ENCODE measurements at places on chromosomes 1 and 21.

DNA sequence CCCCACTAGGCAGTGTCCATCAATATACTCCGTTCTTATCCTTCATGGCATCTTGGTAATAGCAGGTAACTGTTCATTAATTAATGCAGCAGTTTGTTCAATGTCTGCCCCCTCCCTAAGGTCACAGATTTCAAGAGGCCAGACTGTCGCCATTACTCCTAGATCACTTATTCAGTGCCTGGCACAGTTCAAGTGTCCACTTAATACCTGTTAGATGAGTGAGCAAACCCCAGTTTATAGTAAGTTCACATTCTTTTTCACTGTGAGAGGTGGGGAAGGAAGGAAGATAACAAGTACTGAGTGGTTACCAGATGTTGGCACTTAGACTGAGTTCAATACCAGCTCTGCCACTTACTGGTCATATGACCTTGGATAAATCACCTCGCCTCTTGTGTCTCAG, 36.4 kb downstream of the OPRD1 start:
- DNase-seq, result no peak

GRCh38 chr1:145845144-145845513, 301 bp upstream of the NUDT17 start:
- DNase-seq, result no peak

DNA sequence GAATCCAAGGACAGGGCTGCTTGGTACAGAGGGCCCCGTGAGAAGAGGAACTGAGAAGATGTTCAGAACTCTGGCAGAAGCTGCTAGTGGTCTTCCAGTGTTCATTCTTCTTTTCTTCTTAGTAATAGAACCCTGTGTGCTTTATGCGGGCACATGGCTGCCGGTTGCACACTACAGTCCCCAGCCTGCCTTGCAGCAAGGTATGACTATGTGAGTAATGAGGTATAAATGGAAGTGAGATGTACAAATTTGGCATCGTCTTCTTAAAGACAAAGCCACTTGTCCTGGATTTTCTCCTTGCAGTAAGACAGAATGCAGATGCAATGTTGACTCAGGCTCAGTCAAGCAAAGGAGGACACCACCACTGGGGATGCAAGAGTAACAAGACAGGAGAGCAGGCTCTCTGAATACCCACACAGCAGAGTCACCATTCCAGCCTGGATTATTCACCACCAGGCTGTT, 15.0 kb upstream of the ATP1B1 start:
- DNase-seq, result no peak

- no peak for DNase-seq
These were observed 6.1 kb downstream of the HTR6 start for GRCh38 chr1:19670787-19671186.
